Posterior cingulate gyrus (tissue), 11 donors: ENCODE measurements at places on chromosomes 11 and 22.

GRCh38 chr11:35852056-35852455 lies 91.8 kb upstream of the LDLRAD3 start:
- DNase-seq: no peak

DNA sequence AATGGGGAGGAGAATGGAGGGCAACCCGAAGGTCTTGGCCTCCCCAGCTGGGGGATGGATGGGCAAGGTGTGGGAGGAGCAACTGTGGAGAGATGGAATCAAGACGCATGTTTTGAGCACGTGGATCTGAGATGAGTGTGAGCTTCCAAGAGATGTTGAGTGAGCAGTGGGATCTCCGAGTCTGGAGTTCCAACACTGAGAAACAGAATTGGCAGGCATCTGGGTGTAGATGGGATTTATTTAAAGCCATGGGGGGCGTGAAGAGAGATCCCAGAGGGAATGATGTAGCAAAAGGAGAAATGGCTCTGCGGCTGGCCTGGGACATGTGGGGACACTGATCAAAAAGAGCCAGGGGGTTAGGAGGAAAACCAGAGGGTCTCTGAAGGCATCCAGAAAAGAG lies 95.6 kb downstream of the KIAA1671 start:
- no peak for DNase-seq

GRCh38 chr11:83569134-83569805 lies 283.1 kb upstream of the CCDC90B start:
- no peak for DNase-seq

DNA sequence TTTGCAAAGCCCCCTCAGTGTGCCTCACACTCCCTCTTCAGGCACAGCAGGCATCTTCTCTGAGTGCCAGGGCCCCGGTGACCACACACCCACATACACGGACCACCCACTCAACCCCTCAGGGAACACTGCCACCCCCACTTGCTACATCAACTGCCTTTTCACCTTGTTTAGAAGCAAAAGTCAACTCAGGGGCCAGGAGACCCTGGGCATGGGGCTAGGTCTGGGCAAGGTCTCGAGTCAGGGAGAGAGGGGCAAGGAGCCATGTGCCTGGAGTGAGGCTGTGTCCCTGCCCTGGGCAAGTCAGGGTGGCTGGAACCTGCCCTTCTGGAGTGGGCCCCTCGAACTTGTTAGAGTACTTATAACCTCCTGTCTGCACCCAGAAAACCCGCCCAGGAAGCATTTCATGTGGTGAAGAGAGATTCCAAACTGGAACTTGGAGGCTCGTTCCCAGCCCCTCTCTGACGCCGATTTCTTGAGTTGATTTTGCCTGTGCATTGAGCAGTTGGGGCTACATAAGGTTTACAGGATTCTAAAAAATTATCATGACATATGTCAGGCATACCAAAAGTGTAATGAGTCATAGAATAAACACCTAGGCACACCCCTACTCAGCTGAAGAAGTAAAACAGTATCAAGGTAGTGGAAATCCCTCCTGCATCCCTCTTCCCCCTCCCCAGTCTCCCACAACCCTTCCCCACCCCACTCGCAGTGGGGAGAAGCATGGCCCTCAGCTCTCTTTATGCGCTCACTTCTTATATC lies 74.3 kb downstream of the MYEOV start:
- no peak for DNase-seq

GRCh38 chr11:128394431-128395089 lies 192.8 kb downstream of the ETS1 start:
- no peak for DNase-seq

- DNase-seq: no peak
These were observed 39.7 kb upstream of the GLYAT start for GRCh38 chr11:58771458-58771855.

GRCh38 chr11:13313005-13313819 lies 35.6 kb downstream of the BMAL1 start:
- no peak for DNase-seq

DNA sequence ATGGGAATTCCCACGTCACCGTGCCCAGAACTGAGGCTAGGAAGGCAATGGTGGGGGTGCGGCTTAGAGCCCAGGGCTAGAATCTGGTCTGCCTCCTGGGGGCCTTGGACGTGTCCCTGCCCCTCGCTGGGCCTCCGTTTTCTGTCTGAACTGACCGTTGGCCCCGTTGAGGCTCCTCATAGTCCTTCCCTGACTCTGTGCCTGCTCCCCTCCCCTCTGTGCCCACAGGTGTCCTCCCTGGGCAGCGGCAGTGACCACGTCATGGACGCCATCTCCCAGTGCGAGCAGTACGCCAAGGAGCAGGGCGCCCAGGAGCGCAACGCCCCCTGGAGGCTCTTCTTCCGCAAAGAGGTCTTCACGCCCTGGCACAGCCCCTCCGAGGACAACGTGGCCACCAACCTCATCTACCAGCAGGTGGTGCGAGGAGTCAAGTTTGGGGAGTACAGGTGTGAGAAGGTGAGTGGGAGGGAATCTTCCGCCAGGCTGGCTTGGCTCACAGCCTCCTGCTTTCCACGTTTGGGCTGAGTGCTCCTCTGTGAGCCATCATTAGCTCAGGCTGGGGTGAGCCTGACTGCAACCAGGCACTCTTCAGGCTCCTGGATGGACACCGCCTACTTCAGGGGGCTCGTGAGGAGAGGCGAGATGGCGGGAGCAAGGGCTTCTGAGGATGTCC lies 63.9 kb downstream of the MYO7A start:
- DNase-seq: peak; percentile 29
